ENCODE measurements at places on chromosomes 3 and 15.
A peak's percentile ranks its signal among the peaks of the same experiment; 100 is the strongest.

- DNase-seq, result no peak
Measured at GRCh38 chr15:93289941-93290617, 201.1 kb upstream of the RGMA start.

DNA sequence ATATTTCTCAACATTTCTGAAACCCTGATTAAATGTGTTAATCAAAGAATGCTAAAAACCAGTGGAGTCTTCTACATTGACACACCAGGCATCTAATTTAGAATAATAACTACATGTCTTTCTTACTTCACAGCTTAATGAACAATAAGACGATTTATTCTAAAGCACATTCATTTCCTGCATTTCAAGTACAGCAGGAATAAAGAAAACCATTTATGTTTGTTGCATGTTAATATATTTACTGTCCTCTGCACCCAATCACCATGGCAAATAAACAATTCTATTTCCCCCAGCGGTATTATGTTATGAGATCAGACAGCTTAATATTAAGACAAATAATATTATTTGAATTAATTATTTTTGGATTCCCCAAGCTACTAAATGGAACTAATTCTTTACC, 1336.3 kb upstream of the CADM2 start:
- no peak for DNase-seq

DNA sequence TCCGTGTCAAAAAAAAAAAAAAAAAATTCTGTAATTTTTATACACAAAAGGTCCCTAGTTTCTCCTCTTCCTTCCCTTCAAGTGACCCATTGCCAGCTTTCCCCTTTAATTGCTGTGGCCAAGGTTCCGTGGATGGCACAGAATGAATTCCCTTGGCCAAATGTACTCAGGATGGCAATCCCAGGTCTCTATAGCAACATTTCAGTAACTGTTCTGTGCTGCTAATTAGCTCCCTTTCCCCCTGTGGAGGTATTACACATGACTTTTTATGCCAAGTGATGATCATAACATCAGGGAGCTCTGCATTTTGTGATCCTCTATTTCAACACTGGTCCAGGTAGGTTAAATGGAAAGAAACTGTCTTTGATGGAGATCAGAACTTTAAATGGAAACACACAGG, at the start of gene OR4F6:
Gene OR4F6, plus strand, starts transcription at position 301 of the 400 bp plus-strand sequence. CDS start 2,211 bp downstream, outside the sequence.
- DNase-seq, result no peak

- no peak for DNase-seq
Measured at GRCh38 chr15:69751566-69751965, 298.9 kb downstream of the RPLP1 start.

GRCh38 chr15:41971089-41971894, 1.1 kb downstream of the EHD4 start:
- DNase-seq, result peak; percentile 77

- DNase-seq, result no peak
Measured at GRCh38 chr15:94370936-94371285, 139.6 kb downstream of the MCTP2 start.

- no peak for DNase-seq
Measured at GRCh38 chr3:165852191-165852590, 15.0 kb upstream of the BCHE start.

- no peak for DNase-seq
Measured at GRCh38 chr3:130709671-130710070, 37.0 kb downstream of the PIK3R4 start.

GRCh38 chr3:192207239-192207638, 520.1 kb downstream of the FGF12 start:
- no peak for DNase-seq
